Cardiac fibroblast (primary cell): ENCODE measurements at places on chromosomes 4 and X.

DNA sequence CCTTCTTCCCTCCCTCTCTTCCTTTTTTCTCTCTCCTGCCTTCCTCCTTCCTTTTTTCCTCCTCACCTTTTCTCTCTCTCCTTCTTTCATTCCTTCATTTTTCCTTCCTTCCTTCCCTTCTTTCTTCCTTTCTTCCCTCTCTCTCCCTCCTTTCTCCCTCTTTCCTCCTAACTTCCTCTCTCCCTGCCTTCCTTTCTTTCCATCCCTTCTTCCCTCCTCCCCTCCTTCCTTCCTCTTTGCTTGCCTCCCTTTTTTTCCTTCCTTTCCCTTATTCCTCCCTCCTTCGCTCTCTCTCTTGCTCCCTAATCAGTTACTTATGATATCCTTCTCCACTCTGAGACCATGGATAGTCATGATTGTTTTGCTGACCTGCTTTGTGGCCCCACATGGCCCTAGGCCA is 56.7 kb upstream of the PUDP start:
- DNase-seq = no peak

GRCh38 chr4:143407474-143407873 is 70.8 kb downstream of the GAB1 start:
- no peak for DNase-seq

- no peak for DNase-seq
Observed at GRCh38 chr4:2824329-2824835, 19.3 kb upstream of the ADD1 start.

GRCh38 chr4:169215656-169216055 is 55.1 kb downstream of the SH3RF1 start:
- DNase-seq = no peak

DNA sequence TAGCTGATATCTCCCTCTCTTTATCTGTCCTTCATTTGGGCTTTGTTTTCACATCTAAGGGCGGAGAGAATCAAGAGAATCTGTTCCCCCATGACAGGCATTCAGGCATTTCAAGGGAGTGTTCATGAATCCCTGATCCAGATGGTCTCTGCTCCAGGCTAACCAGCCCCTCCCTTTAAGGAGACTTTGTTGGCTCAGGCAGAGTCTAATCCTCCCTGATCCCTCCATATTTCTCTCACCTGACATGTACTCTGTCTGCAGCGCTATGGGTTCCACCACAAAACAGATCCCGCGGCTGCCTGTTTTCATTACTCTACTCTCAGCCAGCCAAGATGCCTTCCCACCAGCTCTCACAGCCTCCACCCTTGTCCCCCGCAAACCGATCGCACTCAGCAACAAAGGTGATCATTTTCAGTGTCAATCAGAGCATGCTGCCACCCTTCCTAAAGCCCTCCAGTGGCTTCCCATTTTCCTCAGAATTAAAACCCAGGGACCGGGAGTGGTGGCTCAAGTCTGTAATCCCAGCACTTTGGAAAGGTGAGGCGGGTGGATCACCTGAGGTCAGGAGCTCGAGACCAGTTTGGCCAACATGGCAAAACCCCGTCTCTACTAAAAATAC is 30.3 kb upstream of the SLC2A9 start:
- DNase-seq = no peak

DNA sequence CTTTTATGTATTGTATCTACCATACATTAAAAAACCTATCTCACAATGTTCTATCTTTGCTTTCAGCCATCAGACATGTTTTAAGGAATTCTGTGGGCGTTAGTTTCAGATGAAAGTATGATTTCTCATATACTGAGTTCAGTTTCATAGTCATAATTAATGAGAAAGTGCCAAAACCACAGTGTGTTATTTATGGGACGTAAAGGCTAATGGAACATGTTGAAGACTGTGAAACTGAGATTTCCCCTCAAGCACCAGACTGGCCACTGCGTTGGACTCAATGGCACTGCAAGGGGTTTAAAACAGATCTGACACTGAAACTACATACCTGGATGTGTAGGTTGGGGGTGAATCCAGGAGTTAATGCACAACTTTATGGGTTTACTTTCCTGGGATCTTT is 32.0 kb downstream of the F8 start:
- no peak for DNase-seq

- DNase-seq = no peak
Observed at GRCh38 chrX:73812256-73812655, 249.3 kb downstream of the CHIC1 start.

GRCh38 chr4:129668092-129668491 is 572.1 kb downstream of the C4orf33 start:
- no peak for DNase-seq

- DNase-seq = no peak
Observed at GRCh38 chr4:4727536-4727935, 131.9 kb upstream of the MSX1 start.

GRCh38 chr4:103029300-103029699 is 9.8 kb upstream of the SLC9B1 start:
- no peak for DNase-seq

- DNase-seq = peak; percentile 38
Observed at GRCh38 chr4:139242511-139243051, 37.4 kb downstream of the MGARP start.

- peak; percentile 29 for DNase-seq
Observed at GRCh38 chrX:135596495-135596894, 76.0 kb downstream of the INTS6L start.

DNA sequence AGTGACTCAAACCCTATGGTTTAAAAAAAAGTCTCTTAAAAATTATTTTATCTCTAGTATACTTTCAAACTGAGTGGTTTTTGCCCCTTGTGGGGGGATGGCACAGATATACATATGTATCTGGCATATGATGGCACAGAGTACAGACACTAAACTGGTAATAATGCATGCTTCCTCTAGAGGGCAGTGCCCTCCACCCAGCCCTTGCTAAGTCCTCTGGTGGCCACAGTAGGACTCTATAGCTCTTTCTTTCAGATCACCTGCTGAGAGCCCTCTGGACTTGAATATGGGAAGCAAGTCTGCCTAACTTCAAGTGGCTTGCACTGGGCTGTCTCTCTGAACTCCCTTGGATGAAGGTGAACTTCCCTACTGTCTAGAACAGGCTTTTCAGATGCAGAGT is 66.3 kb downstream of the TSPAN7 start:
- DNase-seq = peak; percentile 42

GRCh38 chr4:33722254-33722653 is 2522.1 kb downstream of the ARAP2 start:
- DNase-seq = peak; percentile 82

DNA sequence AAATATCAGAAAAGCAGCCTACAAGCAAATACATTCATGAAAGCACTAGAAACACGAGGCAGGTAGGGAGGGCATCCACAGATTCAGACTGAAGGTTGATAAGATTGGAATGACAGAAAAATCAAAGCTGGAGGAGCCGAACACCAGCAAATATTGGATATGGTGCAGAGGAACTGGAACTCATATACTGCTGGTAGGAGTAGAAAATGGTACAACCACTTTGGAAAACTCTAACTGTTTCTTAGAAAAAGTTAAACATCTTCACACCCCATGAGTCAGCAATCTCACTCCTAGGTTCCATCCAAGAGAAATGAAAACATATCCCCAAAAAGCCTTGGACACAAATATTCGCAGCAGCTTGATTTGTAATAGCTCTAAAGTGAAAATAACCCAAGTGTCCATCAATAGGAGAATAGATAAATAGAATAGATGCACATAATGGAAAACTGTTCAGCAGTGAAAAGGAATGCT is 27.1 kb downstream of the CD99L2 start:
- no peak for DNase-seq

GRCh38 chrX:10990418-10990817 is 120.7 kb upstream of the HCCS start:
- DNase-seq = no peak

GRCh38 chr4:76787898-76788297 is 110.0 kb downstream of the SOWAHB start:
- no peak for DNase-seq

DNA sequence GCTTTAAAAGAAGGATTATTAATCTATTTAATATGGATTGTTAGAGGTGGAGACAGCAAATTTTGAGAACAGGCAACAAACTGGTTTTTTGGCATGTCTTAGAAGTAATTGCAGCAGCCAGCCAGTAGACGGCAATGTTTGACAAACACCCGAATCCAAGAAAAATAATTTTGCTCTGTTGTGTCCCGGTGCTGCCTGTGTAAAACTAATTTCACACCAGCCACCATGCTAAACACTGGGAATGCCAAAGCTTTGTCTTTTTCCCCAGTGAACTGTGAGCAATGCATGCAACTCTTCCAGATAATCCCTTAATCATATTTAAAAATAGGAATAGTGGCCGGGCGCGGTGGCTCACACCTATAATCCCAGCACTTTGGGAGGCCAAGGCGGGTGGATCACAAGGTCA is 25.9 kb downstream of the SMIM31 start:
- peak; percentile 65 for DNase-seq

GRCh38 chr4:83118869-83119268 is 4.3 kb upstream of the PLAC8 start:
- DNase-seq = no peak

GRCh38 chr4:7754565-7755262 is 184.9 kb downstream of the AFAP1 start:
- DNase-seq = no peak

GRCh38 chr4:244471-244870 is 60.8 kb downstream of the ZNF732 start:
- peak; percentile 50 for DNase-seq

GRCh38 chr4:132587626-132588025 is 561.5 kb upstream of the PCDH10 start:
- DNase-seq = peak; percentile 44

GRCh38 chr4:41678086-41678816 is 70.3 kb downstream of the PHOX2B start:
- no peak for DNase-seq

DNA sequence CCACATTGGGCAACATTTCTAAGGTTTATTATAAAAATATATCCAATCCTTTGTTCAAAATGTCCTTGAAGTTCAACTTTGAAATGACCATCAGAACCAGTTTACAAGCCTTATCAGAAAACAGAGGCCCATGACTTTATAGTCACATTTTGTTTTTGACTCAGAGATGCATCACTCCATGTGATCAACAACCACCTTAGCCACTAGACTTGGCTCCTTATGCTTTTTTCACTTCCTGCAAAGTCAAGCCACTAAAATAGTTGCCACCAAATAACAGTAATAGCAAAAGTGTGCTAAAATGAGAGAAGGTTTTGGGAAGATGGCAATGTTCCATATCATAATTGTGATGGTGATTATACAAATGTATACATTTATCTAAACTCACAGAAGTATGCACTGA is 181.7 kb downstream of the MAML3 start:
- DNase-seq = no peak

GRCh38 chrX:119177278-119177677 is 49.7 kb upstream of the KIAA1210 start:
- no peak for DNase-seq
